Occipital lobe (tissue), 3 donors: ENCODE measurements at places on chromosomes 4 and X. TPM values are rescaled to one million over a fixed set of nuclear protein-coding genes. Genes with fewer than 3 reads are reported as not detected.

MAGEH1 gene
- 115 TPM for total RNA-seq

OTUD6A gene
- not detected for total RNA-seq

SPANXC gene
- not detected for total RNA-seq

PARM1 gene
- total RNA-seq: 8.6 TPM

MAP3K15 gene
- total RNA-seq: 1.4 TPM

KDR gene
- 13.7 TPM for total RNA-seq

ELF4 gene
- total RNA-seq: 0.31 TPM

AFM gene
- not detected for total RNA-seq

BANK1 gene
- 0.16 TPM for total RNA-seq

UBE2K gene
- 93.7 TPM for total RNA-seq

AMOT gene
- 10.8 TPM for total RNA-seq

CXXC4 gene
- total RNA-seq: 128 TPM

SCML2 gene
- total RNA-seq: 15.0 TPM

PAGE2B gene
- not detected for total RNA-seq

ZFP42 gene
- not detected for total RNA-seq

VCX2 gene
- not detected for total RNA-seq

POU4F2 gene
- total RNA-seq: not detected

CYSLTR1 gene
- total RNA-seq: 1.2 TPM

CFAP47 gene
- total RNA-seq: 2.2 TPM

KIF4A gene
- 2.7 TPM for total RNA-seq

RAB33A gene
- 36.5 TPM for total RNA-seq
